ENCODE measurements at places on chromosomes 11 and 22.

DNA sequence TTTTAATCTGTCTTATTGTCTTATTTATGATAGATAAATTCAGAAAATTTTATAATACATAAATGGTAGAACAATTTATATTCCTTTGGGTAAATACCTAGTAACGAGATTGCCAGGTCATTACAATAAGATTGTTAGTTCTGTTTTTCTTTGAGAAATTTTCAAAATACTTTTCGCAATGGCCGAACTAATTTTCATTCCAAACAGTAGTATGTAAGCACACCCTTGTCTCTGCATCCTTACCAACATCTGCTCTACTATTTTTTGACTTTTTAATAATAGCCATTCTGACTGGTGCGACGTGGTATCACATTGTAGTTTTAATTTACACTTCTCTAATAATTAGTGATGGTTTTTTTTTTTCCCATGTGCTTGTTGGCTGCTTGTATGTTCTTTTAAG lies 351.4 kb upstream of the LUZP2 start:
- DNase-seq, result no peak

- no peak for DNase-seq
Measured at GRCh38 chr11:114163229-114163631, 103.7 kb downstream of the ZBTB16 start.

DNA sequence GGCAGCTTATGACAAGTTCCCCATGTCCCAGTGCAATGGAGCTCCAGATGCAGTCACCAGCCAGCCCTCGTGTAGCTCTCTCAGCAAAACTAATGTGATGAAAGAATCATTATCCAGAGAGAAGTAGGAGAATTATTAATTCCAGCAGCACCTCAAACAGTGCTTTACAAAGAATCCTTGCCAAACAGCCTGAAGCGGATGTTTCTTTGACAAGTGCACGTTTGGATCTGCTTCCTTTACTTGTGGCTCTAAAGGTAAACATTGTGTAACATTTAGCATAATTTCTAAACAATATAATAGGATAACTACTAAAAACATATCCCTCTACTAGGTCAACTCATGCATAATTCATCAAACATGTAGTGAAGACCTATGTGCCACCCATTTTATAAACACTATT lies 197.0 kb downstream of the FAM181B start:
- no peak for DNase-seq

DNA sequence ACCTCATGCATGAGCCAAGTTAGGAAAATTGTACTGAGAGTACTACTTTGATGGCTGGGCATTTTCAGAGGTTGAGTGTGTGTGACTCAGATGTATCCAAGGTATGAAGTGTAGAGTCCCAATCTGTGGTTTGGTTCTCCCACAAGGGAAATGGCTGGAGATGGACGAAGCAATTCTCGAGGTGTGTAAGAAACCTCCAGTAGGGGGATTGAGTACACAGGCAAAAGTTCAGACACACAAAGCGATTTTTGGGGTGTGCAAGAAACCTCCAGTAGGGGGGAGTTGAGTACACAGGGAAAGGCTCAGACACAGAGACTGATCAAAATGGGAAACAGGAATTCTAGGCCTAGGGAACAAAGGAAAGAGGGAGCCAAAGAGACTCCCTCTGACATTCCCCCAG lies 1536.3 kb downstream of the FAM181B start:
- DNase-seq, result no peak

- DNase-seq, result no peak
Measured at GRCh38 chr11:6458352-6459098, 15.2 kb downstream of the TRIM3 start.

GRCh38 chr11:121802542-121802941 lies 313.5 kb downstream of the BLID start:
- DNase-seq, result no peak

GRCh38 chr11:117334896-117335295 lies 7.2 kb downstream of the CEP164 start:
- DNase-seq, result no peak

DNA sequence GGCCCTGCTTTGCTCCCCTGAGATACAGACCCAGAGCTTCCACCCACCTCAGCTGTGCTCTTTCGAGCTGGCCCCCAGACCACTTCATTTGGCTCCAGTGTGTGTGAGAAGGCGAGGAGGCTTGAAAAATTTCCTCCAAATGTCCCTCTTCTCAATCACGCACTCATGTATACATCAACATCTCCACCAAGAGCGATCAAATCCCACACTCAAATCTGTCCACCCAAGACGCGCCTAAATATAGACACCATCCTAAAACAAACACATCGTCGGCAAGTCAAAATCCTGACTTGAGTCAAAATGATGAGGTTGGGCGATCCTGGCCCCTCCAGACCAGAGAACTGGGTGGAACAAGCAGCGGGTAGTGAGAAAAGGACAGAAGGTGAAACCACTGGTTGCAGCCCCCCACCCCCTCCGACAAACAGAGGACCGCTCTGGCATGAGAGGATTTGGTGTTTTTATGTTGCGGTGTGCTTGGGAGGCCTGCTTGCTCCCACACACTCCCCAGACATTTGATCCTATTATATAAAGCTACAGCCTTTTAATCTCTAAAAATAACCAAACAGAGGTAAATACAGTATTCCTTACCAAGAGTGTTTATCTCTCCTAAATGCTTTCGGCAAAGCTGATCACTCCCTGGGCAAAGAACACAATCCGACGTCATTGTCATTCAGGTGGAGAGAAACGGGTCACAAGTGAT lies 10.2 kb downstream of the MN1 start:
- no peak for DNase-seq

- no peak for DNase-seq
Measured at GRCh38 chr22:29071261-29072045, 1.4 kb upstream of the KREMEN1 start.

GRCh38 chr11:101032991-101033390 lies 96.6 kb downstream of the PGR start:
- no peak for DNase-seq

- no peak for DNase-seq
Measured at GRCh38 chr11:2945757-2946287, 16.6 kb upstream of the PHLDA2 start.

- DNase-seq, result no peak
Measured at GRCh38 chr11:117826190-117826570, 1.6 kb upstream of the FXYD2 start.

DNA sequence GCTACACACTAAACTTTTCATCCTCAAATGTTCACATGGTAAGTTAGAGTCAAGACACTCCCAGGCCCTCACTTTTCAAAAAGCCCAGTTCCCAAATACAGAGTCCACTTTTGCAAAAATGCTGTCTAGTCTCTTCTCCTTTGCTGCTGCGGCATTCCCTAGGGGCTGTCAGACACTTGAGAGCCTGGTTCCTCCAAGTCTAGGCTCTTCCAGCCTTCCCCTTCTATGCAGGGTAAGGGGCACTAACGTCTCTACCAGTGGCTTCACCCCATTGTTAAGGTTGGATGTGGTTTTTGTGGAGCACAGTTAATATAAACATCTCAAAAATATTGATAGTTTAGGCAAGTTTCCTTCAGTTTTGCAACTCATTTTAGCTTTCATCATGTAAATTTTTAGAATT lies 181.5 kb downstream of the KIF18A start:
- no peak for DNase-seq

DNA sequence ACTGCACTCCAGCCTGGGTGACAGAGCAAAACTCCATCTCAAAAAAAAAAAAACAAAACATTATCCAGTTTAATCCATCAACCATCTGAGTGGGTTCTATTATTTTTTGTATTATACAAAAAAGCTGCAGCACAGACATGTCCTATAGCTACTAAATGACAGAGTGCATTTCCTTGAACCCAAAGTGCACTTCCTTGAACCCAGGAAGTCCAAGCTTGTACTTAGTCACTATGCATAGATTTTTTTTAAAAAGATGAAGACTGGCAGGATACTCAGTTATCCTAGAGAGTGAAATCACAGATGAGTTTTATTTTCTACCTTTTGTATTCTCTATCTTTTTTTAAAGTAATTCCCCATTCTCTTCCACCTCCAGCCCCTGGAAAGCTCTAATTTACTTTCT lies 8.0 kb upstream of the RRAS2 start:
- no peak for DNase-seq

DNA sequence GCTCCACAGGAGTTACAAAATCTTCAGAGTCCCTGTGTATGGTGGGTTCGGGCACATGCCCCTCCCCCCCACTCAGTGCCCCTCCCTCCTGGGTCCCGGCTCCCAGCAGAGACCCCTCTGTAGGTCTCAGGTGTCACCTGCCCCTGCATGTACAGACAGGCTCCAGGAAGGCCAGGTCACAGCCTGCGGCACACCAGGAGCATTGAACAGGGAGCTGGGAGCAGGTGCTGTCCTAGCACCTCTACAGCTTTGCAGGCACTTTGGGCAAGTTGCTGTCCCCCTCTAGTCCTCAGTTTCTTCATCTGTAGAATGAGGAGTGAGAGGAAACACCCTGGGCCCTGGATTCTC lies 80.1 kb upstream of the RTL6 start:
- DNase-seq, result no peak

GRCh38 chr11:124811399-124812125 lies 11.4 kb upstream of the MSANTD2 start:
- DNase-seq, result no peak

GRCh38 chr11:109972939-109973338 lies 120.3 kb upstream of the ZC3H12C start:
- no peak for DNase-seq

- DNase-seq, result no peak
Measured at GRCh38 chr11:93832780-93833179, 17.6 kb downstream of the VSTM5 start.

GRCh38 chr11:78385205-78385604 lies 32.4 kb downstream of the GAB2 start:
- no peak for DNase-seq

DNA sequence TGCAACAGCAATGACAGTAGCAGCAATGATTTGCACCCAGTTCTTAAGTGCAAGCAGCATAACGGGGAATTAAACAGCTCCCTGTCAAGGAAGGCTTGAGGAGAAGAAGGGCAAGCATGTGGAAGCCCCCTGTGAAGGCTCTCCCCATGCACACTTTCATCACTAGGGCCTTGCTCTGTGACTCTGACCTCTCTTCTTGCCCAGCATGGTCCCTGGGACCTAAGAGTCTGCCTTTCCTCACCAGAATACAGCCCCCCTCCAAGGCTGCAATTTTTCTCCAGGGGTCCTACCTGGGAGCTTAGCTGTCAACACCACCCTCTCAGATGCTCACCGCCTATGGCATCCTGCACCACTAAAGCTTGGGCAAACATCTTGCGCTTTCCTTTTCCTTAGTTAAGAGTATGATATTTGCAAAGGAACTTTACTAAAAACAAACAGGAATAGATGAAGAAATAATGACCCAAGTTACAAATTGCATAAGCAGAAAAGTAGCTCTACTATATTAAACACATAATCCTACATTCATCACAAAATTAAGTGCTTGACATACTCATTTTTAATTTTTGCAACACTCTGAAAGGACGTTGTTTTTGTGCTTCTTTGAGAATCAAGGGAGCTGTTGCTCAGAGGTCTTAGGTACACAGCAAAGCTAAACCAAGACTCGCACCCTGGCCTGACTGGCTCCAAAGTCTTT lies 187.6 kb downstream of the ADAMTS15 start:
- no peak for DNase-seq

GRCh38 chr22:47198801-47199251 lies 436.4 kb downstream of the TBC1D22A start:
- DNase-seq, result no peak

DNA sequence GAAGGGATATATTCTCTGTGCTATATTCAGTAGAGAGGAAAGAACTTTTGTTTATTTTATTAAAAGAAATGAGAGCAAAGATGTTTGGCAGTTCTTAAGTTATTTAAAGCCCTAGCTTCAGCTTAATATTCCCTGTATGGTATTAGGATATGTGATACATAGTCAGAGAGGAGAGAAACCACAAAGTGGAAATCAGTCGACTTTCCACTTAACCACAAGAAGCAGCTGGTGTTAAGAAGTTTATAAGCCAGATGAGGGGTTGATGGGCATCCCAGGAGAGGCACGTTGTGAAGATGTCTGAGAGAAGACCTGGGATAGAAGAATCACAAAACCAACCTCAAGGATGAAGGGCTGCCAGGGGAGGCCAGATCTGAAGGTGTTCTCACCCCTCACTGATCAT lies 23.3 kb upstream of the PHF21B start:
- DNase-seq, result no peak

All from OCI-LY7 (cell line).